ENCODE measurements at places on chromosomes 6 and 20. TPM values are rescaled to one million over a fixed set of nuclear protein-coding genes. Genes with fewer than 3 reads are reported as not detected.

GRCh38 chr20:51507216-51508036, 35.1 kb downstream of the NFATC2 start:
- H3K4me3 ChIP-seq: no peak overlapping the region
- peaks cover 22% of the 10 kb centered on the region for H3K4me1 ChIP-seq
- peaks cover 6% of the 10 kb centered on the region for H3K36me3 ChIP-seq
- no peak overlapping the region for H3K27ac ChIP-seq
- H3K27me3 ChIP-seq: no peaks in the 10 kb centered on the region
- no peak for DNase-seq

DNA sequence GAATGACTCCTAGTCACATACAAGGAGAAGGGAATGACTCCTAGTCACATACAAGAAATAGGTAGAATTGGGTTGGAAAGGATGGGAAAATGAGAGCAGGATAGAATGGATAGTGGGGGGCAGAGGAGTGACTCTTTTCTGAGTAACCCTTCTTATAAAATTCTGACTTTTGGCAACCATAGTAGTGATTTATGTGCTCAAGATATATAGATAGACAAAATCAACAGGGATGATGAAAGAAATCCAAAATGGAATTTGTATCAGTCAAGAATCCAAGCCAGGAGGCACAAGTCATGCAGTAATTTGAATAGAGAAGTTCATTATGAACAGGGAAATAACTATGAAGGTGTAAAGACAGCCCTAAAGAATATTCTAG, 41.7 kb downstream of the ADAT2 start:
- H3K27ac ChIP-seq: no peak overlapping the region
- peaks cover 10% of the 10 kb centered on the region for H3K27me3 ChIP-seq
- peaks cover 51% of the 10 kb centered on the region for H3K4me1 ChIP-seq
- no peak overlapping the region for H3K4me3 ChIP-seq
- H3K36me3 ChIP-seq: no peaks in the 10 kb centered on the region

GRCh38 chr20:62308102-62308822, 5.5 kb downstream of the ADRM1 start:
- H3K36me3 ChIP-seq: peaks cover 13% of the 10 kb centered on the region
- no peaks in the 10 kb centered on the region for H3K27me3 ChIP-seq
- no peak overlapping the region for H3K27ac ChIP-seq
- DNase-seq: no peak
- peaks cover 22% of the 10 kb centered on the region for H3K4me1 ChIP-seq

DNA sequence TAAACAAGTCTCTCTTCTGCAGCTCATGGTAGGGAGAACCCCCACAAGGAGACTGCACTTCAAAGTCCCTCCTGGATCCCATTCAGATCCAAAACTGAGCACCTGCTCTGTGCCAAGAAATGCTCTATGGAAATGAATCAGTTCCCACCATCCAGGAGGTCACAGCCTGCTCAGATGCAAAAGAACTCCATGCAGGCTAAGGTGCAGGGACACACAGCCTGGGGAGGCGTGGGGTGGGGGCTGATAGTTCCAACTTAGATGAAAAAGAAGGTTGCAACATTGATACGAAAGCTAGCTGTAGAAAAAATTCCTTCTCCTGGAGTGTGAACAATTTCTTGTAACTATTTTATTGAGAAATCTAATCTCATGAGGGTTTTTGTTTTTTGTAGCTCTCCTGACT, 111.0 kb upstream of the TMEM170B start:
- no peak for DNase-seq
- peaks cover 84% of the 10 kb centered on the region for H3K4me1 ChIP-seq
- no peak overlapping the region for H3K4me3 ChIP-seq
- no peak overlapping the region for H3K27ac ChIP-seq
- no peaks in the 10 kb centered on the region for H3K36me3 ChIP-seq

DNA sequence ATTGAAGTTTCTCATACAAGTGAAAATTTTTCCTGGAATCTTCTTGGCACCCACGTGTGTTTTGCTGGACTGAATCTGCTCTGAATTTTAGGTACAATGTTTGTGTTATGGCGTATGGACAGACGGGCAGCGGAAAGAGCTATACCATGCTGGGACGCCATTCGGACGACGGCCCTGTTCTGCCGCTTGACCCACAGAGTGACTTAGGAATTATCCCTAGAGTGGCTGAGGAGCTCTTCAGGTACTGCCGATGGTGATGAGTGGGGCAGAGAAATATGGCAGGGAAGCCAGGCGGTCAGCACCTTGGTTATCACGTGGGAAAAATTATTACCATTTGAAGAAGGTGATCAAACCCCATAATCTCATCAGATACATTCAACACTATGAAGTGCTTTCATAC, 36.3 kb downstream of the KIF25 start:
- no peak overlapping the region for H3K27ac ChIP-seq
- no peaks in the 10 kb centered on the region for H3K36me3 ChIP-seq
- H3K27me3 ChIP-seq: no peaks in the 10 kb centered on the region
- H3K4me1 ChIP-seq: peaks cover 47% of the 10 kb centered on the region
- DNase-seq: no peak

DNA sequence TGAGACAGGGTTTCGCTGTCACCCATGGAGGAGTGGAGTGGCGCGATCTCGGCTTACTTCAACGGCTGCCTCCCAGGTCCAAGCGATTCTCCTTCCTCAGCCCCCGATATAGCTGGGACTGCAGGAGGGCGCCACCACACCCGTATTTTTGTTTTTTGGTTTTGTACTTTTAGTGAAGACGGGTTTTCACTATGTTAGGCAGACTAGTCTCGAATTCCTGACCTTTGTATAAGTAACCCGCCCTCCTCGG, 115.4 kb upstream of the BTN3A2 start:
- peak overlapping the region; percentile 89 for H3K4me3 ChIP-seq
- peaks cover 38% of the 10 kb centered on the region for H3K4me1 ChIP-seq
- peak overlapping the region; percentile 92 for H3K27ac ChIP-seq

DNA sequence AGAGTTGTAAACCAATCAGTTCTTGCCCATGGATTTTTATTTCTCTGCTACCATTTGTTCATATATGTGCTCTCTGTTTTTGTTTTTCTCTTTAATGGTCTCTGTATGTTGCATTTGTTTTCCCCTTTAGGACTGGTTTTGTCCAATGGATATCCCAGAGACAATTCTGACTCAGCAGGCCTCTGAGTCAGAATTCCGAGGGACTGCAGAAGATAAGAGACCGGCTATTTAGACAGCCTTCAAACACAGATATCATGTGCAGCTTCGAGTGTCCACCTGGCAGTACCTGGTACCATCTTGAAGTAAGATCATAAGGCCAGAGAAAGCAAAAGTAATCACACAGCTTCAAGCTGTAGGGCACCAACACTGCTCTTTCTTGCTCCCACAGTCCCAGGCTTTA, 125.5 kb downstream of the ELOVL4 start:
- no peaks in the 10 kb centered on the region for H3K36me3 ChIP-seq
- H3K27me3 ChIP-seq: peaks cover 3% of the 10 kb centered on the region
- no peaks in the 10 kb centered on the region for H3K4me1 ChIP-seq
- H3K4me3 ChIP-seq: no peak overlapping the region
- DNase-seq: no peak
- H3K27ac ChIP-seq: no peak overlapping the region

DNA sequence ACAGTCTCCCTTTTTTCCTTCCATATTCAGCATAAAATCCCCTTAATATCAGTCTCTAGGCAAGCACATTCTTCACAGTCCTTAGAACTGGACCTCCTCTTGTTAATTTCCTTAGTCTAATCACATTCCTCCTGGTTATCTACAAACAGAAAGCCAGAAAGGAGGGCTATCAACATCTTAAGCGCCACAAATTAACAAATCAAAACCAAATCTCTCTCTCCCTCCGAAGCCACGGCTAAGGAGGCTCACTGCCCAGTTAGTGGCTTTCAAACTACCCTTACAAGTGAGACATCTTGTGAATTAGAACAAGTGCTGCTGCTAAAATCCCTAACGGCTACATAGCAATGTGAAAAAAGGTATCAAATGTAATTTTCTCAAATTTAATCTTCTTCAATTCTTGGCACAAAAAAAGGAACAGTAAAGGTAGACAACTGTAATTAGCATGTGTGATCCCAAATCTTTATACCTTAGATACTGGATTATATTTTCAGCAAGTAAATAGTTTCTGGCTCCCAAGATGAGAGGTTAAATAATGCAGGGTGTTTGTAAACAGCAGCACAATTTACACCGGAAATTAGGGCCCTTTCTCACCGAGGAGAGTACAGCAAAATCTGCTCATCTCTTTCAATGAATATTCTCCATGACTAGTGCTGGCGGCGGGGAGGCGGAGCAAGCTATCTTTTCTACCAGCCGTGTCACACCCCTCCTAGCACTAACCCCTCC, 1.4 kb upstream of the TRIM39 start:
- peaks cover 30% of the 10 kb centered on the region for H3K36me3 ChIP-seq
- H3K4me1 ChIP-seq: peaks cover 65% of the 10 kb centered on the region
- H3K27ac ChIP-seq: peak overlapping the region; percentile 98
- peak overlapping the region; percentile 95 for H3K4me3 ChIP-seq
- peak; percentile 56 for DNase-seq

- no peak for DNase-seq
- no peaks in the 10 kb centered on the region for H3K27me3 ChIP-seq
- H3K27ac ChIP-seq: no peak overlapping the region
- H3K4me3 ChIP-seq: no peak overlapping the region
- H3K36me3 ChIP-seq: no peaks in the 10 kb centered on the region
Measured at GRCh38 chr6:12538881-12539357, 177.6 kb upstream of the PHACTR1 start.

TBCC gene
- 22.1 TPM for total RNA-seq

BFSP1 gene
- total RNA-seq: 2.0 TPM

SLC2A10 gene
- 27.0 TPM for total RNA-seq

ARMH2 gene
- not detected for total RNA-seq

PAK5 gene
- not detected for total RNA-seq

RIN2 gene
- total RNA-seq: 43.4 TPM
